ENCODE measurements at places on chromosomes 7 and 10.
A peak's percentile ranks its signal among the peaks of the same experiment; 100 is the strongest.

GRCh38 chr7:143210541-143210940, 11.3 kb upstream of the TAS2R40 start:
- no peak for DNase-seq

GRCh38 chr7:156173748-156174353, 361.6 kb upstream of the SHH start:
- peak; percentile 38 for DNase-seq

GRCh38 chr7:137040745-137041144, 172.3 kb downstream of the CHRM2 start:
- DNase-seq: no peak

DNA sequence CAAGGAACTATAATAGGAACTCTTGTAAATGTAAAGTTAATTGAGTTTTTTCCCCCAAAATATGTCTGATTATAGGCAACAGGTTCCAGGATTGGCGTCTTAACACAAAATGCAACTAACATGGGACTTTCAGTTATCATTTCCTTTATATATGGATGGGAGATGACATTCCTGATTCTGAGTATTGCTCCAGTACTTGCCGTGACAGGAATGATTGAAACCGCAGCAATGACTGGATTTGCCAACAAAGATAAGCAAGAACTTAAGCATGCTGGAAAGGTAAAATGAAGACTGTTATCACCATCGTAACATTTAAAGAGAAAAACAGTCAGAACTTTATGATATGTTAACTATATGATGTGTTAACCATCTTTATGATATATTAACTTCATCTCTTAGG, 63.7 kb downstream of the SP8 start:
- no peak for DNase-seq

- DNase-seq: no peak
These were observed 20.6 kb downstream of the HNRNPA2B1 start for GRCh38 chr7:26179826-26180497.

DNA sequence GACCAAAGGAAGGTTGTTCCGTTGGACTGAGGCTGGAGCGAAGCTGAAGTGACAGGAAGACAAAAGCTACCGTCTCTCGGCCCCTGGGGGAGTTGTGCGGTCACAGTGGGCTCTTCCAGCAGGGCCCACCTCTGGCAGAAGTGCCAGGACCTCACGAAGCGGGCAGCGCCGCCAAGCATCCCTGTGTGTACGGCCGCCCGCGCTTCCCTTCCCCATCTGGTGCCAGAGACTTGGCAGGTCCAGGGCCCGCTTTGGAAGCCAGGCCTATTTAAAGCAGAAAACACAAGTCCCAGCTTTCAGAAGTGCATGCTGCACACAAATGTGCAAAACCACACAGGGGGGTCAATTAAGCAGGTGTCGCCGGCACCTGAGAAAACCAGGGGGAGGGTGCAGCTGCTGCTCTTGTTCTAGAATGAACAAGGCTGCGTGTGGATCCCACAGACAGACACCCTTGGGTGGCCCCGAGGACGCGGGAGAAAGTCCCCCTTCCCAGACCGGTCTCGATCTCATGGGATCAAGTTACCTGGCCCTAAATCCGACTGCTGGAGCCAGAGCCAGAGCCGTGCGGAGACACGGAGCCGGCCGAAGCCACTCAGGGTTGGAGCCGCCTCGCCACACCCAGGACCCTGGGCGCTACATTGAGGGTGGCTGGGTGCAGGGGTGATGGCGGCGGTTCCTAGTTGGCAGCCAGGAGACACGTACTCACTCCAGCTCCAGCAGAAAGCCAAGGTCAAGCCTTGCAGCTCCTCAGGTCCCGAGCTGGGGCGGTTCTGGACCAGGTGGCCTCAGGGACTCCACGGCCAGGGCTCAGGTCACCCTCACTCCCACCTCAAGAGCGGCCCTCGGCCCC, 51.8 kb upstream of the PPP2R2D start:
- DNase-seq: peak; percentile 36

DNA sequence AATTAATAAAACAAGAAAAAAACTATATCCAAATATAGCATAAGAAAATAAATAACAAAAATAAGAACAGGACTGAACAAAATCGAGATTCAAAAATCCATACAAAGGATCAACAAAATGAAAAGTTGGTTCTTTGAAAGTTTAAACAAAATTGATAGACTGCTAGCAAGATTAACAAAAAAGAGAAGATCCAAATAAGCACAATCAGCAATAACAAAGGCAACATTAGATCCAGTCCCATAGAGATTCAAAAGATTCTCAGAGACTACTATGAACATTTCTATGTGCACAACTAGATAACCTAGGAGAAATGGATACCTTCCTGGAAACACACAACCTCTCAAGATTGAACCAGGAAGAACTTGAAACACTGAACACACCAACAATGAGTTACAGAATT, 534.6 kb downstream of the PCDH15 start:
- DNase-seq: no peak

DNA sequence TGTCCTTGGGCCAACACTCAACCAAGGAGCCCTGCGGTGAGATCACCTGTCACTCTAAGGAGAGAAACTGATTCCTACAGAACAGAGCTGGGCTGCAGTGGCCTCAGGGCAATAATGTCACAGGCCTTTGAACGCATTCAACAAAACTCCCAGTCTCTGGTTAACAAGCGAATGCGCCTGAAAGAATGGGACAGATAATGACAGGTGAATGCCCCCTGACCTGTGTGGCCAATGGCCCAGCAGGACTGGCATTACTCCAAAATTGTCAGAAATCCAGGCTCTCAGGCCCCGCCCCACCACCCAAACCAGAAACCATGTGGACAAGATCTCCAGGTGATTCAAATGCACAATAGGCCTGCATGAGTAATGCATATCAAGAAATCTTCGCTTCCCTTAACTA, 277.7 kb upstream of the KLF6 start:
- no peak for DNase-seq

DNA sequence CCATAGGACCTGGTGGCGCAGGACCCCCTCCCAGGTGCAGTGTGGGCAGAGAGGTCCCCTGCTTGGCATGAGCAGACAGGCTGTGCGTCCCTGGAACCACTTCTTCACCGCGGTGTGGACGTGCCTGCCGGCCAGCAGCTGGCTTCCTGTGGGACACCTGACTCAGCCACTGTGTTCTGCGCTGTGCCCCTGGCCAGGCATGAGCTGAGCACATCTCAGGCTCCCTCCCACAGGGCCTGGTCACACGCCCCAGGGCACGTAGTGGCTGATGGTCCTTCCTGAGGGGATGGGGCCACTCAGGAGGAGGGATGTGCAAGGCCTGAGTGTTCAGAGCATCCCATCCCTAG, 3.5 kb upstream of the DEPP1 start:
- no peak for DNase-seq

GRCh38 chr7:91835826-91836368, 44.6 kb downstream of the MTERF1 start:
- no peak for DNase-seq

GRCh38 chr10:124589491-124590041, 127.9 kb downstream of the LHPP start:
- no peak for DNase-seq

- no peak for DNase-seq
These were observed 10.1 kb downstream of the KIF5B start for GRCh38 chr10:32046151-32046550.

- DNase-seq: no peak
These were observed 113.3 kb upstream of the JCAD start for GRCh38 chr10:30172673-30173072.

DNA sequence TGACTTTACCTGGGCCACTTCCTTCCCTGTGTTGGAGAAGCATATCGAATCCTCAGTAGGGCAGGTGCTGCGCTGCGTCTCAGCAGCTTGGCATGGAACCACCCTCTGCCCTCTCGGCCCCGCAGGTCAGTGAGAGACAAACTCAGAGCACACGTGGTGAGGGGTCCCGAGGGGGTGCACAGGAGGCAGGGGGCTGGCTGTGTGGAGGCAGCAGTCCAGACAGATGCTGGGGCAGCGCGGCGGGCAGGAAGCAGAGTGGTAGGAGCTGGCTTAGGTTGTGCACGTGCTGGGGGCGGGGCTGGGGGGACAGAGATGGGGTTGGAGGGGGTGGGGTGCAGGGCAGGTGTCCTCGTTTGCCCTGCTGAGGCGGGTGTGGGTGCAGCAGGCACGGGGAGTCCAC, 33.1 kb downstream of the NUB1 start:
- DNase-seq: no peak

DNA sequence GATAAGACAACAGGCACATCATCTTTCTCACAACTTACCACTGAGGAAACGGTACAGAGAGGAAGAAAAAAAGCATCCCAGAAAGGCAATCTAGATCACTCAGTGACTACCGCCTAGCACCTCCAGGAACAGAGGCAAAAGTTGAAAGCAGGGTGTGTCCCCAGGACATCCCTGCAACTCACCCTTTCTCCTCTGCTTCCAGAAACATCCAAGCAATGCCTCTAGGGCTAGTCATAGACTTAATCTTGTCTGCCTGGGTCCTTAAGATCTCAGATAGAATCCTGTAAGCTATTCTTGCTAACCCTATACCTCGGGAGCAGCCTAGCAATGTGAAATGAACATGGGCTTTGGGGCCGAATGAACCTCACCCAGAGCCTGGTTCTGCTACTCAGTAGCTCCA, 18.8 kb upstream of the PDCD4 start:
- no peak for DNase-seq

- DNase-seq: no peak
These were observed 8.4 kb downstream of the LAMB1 start for GRCh38 chr7:107994421-107995030.

GRCh38 chr7:17406738-17407137, 108.3 kb downstream of the AHR start:
- DNase-seq: no peak

DNA sequence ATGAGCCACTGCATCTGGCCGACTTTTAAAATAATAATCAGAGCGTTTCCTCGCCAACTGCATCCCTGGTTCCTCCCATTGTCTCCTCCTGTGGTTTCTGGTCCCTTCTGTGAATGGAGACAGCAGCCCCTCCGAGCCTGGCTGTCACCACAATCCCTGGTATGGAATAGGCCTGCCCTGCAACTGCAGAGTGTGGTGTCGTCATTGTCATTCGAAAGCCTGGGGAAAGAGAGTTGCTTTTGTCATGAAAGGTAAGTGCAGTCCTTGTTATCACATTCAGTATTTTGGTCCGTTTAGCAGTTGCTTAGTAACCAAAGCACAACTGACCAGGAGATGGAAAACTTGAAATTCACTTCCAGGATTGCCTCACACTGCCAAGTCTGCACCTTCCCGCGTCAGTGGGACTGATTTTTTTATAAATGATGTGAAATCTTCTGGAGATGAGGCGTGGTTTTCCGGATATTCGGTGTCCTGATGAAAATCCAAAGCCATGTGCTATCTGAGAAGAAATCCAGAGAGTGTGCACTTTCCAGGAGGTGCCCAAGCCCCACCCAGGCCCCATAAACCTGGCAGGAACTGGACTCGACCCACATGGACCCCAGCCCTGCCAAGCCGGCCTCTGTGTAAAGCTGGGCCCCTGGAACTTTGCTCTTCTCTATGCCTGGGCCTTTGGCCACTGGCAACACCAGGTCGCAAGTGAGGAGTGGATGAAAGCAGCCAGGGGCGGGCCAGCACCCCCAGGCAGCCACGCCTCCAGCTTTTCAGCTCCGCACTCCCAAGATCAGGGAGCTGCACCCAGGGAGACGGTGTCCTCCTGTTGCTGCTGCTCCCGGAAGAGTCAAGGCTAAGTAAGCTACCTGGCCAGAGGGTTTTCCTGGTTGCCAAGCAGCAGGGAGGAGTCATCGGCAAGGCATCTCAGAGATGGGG, 133.7 kb upstream of the SH2B2 start:
- no peak for DNase-seq

GRCh38 chr7:147571436-147572185, 1019.0 kb upstream of the C7orf33 start:
- DNase-seq: no peak

DNA sequence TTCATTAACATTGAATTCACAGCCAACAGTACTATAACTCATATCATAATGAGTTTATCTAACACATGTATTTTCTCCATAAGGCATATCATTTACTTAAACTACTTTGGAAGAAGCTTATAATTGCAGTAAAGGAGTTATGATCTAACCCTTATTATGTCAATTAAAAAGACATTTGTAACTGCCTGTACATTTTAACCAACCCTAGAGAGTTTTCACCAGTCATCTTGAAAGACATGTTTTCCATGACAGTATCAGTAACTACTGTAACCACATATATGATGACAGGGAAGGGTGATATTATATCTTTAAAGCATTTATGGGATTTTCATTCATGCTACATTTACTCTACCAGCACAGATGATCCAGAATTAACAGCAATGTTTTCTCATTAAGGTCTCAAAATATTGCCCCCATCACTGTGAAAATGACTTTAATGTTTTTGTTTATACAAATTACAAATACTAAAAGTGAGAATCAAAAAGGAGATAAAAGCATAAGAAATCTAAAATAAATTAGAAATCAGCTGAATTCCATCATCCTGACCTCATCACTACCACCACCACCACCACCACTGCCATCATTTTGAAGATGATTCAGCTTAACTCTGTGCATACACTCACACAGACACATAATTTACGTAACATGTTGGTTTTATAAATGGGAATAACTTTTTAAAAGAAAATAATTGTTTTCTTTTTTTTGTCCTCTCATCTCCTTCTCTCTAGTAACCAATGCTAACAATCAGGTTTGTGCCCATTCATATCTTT, 53.6 kb downstream of the MKLN1 start:
- no peak for DNase-seq

DNA sequence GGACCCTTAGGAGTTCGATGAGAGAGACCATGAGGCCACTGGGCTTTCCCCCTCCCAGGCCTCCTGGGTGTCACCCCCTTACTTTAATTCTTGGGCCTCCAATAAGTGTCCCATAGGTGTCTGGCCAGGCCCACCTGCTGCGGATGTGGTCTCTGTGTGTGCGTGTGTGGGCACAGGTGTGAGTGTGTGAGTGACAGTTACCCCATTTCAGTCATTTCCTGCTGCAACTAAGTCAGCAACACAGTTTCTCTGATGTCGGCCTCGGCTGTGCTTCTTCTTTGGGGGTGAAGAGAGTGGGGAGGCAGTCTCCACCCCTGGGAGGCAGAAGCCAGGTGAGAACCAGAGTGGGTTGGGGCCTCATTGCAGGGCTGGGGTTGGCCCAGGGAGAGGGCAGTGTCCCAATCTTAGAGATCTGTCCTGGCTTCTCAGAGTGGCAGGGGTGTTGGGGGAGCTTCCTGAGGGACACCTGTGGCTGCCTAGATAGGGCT, 1.5 kb downstream of the PVRIG start:
- DNase-seq: no peak

DNA sequence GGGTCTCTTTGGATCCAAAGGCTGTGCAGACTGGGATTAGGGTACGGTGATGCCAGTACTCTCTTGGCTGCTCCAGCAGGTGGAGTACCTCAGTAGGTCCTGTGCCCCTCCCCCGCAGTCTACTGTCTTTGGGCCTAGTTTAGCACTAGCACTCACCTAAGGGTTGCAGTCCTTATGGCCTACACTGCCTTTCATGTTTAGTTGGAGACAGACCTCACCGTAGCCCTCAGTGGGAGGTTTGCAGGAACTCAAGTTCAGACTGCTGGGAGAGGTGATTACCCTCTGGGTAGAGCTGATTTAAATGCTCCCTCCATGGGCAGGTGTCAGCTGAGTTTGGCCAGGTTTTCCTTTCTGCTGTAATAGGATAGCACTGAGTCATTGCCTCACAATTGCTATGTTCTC, 210.8 kb upstream of the TMEM196 start:
- DNase-seq: no peak
